ENCODE measurements at places on chromosomes 1 and 21. TPM values are rescaled to one million over a fixed set of nuclear protein-coding genes. Genes with fewer than 3 reads are reported as not detected.

- no peak for DNase-seq
Observed at GRCh38 chr1:173520799-173521198, 43.7 kb downstream of the PRDX6 start.

DNA sequence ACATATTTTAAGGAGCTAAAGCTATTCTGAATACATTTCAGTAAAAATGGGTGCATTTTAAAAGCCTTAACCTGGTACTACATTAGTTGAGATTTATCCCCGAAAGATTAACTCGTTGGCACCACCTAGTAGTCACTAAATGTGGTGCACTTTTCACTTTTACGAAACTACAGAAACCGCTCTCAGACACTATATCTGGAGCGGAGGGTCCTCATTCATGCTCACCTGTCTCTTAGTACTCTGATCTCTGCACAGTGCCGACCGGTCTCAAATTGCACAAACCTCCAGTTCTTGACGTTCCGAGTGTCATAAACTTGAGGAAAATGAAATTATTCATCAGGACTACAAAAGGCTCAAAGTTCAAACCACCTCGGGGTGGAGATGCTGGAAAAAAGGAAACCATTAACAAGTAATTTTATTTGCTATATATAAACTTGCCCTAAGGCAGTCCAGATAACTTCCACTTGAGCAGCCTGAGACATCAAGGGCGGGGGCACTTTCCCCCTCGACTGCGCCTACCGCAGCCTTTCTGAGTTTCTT lies 722 bp downstream of the LZIC start:
- DNase-seq = peak; percentile 45

The GPA33 gene
- polyA plus RNA-seq = 43.6 TPM

DNA sequence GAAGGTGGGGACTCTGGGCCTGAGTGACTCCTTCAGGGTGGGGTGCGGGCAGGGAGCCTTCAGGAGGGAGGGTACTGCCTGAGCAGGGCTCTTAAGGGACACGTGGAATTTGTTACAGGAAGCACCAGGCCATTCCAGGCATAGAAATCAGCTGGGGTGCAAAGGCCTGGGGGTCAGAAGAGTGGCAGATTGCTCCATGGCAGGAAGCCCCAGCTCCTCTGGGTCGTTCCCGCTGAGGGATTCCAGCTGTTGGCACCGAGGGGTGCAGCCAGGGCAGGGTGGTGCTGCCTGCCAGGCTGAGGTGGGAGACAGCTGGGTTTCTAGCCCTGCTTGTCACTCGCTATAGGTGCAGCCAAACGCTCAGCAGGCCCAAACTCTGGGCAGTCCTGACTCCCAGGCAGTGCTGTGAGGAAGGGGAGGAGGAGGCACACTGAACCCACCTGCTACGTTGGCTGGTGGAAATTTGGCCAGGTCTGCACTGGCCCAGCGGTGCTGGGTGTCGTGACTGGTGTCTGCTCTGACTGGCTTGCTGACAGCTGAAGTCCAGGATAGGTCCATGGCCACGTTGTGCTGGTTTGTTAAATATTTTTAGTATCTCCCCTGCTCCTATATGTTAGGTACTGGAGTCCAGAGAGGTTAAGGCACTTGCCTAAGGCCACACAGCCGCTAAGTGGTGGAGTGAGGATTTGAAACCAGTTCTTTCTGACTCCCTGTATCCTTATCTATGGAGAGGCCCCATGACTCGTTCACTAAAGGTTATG lies 19.3 kb downstream of the TNFRSF1B start:
- no peak for DNase-seq

- no peak for DNase-seq
Observed at GRCh38 chr1:175530183-175530582, 213.2 kb downstream of the TNR start.

The MARK1 gene
- polyA plus RNA-seq = not detected

All from naive thymus-derived CD4-positive, alpha-beta T cell (primary cell).